ENCODE measurements at places on chromosomes 16 and 17.

GRCh38 chr17:80749611-80750010 is 205.0 kb downstream of the RPTOR start:
- DNase-seq, result no peak

DNA sequence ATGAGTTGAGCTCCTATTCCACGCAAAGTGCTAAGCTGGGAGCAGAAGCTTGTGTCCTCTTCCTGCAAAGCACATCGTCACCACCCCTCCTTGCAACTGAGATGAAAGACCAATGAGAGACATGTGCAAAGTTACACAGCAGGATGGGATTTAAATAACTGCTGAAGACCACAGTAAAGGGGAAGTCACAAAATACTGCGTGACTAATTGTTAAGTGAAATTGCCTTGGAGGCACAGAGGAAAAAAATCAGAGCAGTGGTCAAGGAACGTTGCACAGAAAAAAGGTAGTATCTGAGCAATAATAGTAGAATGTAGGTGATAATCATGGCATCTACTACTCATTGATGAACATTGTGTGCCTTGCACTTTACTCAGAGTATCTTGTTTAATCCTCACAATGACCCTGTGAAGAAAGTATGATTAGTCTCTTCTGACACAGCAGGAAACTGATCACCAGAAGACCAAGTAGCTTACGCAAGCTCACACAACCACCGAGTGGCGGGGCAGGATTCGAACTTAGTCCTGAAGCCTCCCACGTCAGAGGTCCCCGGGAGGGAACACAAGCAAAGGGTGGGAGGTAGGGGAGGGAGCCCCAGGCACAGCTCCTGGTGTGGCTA is 15.4 kb upstream of the MYO18A start:
- DNase-seq, result no peak

DNA sequence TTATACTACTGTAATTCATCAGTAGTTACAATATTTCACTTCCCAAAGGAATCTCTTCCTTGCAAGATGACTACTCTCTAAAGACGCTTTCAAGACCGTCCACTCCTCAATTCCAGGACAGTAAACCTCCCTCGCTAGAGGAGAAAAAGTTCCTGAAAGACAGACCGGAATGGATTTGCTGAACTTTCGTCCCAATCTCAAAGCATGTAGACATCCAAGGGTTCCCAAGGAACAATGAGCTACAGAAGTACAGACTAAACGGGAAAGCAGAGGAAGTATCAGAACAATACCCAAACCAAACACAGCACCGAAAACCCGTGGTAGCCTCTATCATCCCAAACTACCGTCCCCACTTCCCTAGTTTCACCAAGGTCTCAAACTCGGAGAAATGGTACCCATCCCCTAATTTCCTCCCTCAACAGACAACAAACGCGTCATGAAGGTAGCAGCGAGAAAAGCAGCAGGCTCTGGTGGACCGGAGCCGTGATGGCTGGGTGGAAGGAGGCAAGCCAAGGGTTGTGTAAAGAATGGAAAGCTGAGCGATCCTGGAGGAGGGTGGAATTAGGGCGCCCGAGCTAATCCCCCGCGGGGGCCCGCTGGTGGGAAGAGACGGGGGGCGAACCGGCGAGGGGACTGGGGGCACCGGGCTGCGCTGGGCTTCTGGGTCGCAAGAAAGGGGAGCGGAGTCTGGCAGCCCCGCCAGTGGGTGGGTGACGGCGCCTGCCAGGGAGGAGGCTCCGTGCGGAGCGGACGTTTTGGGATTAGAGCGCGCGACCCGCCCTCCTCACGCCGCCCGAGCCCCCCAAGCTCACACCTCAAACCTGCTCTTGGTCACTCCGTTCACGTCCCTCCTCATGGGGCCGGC is 647 bp downstream of the FBXL20 start:
- DNase-seq, result no peak

GRCh38 chr16:50627419-50627818 is 53.7 kb downstream of the SNX20 start:
- peak; percentile 44 for DNase-seq

- DNase-seq, result no peak
Measured at GRCh38 chr17:45429339-45430005, 3.2 kb downstream of the ARHGAP27 start.

- DNase-seq, result peak; percentile 62
Measured at GRCh38 chr17:82497483-82498405, 21.8 kb upstream of the FOXK2 start.

GRCh38 chr17:12644623-12645022 is 21.1 kb upstream of the MYOCD start:
- DNase-seq, result no peak

GRCh38 chr17:74805591-74805991 is 29.4 kb upstream of the NAT9 start:
- DNase-seq, result no peak

DNA sequence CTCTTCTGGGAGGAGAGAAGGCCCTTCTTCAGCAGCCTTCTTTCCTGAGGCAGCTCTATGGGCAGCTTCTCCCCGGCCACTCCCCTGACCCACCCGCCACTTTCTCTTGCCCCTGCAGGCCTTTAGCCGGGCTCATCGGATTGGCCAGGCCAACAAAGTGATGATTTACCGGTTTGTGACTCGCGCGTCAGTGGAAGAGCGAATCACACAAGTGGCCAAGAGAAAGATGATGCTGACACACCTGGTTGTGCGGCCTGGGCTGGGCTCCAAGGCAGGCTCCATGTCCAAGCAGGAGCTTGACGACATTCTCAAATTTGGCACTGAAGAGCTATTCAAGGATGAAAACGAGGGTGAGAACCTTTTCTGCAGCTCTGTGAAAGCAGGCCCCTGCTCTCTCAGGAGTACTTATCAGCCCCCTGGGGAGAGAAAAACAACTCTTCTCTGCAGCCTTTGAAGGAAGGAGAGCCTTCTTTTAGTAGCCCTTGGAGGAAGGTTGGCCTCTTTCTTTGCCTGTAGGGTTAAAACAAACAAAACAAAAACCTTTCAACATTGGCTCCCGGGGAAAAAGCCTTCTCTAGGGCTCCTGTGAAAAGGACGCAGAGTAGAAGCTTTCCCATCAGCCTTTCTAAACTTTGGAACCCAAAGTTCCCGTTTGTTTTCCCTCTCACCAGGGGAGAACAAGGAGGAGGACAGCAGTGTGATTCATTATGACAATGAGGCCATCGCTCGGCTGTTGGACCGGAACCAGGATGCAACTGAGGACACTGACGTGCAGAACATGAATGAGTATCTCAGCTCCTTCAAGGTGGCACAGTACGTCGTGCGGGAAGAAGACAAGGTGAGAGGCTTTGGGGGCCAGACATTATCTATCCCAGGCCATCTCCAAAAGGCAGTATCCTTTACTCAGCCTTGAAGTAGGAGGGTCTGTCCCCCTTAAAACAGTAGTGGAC is 12.7 kb downstream of the RNF227 start:
- DNase-seq, result no peak

- peak; percentile 72 for DNase-seq
Measured at GRCh38 chr16:21645261-21645721, 7.1 kb downstream of the IGSF6 start.

DNA sequence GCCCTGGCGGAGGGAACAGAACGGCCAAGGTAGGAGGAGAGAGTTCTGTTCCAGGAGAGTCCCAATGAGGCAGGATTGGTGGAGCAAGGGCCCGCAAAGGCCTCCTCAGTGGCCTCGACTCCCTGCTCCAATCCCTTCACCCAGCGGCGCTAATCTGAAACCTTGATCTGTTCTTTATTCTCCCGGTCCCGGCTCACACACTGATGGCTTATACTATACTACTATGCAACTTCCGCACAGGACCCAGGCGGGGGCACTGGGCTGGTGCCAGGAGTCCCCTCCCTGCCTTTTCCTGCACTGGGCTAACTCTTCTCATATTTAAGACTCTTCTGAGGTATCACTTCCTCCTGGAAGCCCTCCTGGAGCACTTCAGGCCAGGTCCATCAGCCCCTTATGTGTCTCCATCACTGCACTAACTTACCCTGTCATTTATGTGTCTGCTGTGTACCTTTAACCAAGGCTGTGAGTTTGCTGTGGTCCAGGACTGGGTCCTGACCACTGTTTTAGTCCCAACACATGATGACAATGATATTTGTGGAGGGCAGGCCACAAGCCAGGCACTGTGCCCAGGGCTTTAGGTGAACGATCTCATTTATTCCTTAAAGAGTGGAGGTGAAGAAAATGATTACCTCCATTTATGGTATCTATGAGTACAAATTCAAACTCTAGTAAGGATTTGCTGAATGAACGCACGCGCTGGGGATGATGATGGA is 6.8 kb downstream of the CCDC102A start:
- peak; percentile 6 for DNase-seq

DNA sequence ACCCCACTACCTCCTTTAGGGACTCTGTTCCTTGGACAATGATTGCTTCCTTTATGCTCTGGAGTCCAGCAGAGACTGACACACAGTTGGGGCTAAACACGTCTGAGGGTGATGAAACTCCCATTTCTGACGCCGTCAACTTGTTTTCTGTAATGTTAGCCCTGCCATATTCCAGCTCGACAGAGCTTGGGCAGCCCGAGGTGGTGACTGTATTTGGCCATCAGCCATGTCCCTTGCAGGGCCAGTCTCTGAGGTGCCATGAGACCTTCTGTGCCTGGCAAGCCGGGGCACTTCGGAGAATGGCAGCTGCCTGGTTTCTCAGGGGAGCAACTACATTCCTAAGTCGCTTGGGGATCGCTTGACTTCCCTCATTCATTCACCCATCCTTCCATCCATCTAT is 278.9 kb upstream of the TNRC6C start:
- DNase-seq, result no peak

DNA sequence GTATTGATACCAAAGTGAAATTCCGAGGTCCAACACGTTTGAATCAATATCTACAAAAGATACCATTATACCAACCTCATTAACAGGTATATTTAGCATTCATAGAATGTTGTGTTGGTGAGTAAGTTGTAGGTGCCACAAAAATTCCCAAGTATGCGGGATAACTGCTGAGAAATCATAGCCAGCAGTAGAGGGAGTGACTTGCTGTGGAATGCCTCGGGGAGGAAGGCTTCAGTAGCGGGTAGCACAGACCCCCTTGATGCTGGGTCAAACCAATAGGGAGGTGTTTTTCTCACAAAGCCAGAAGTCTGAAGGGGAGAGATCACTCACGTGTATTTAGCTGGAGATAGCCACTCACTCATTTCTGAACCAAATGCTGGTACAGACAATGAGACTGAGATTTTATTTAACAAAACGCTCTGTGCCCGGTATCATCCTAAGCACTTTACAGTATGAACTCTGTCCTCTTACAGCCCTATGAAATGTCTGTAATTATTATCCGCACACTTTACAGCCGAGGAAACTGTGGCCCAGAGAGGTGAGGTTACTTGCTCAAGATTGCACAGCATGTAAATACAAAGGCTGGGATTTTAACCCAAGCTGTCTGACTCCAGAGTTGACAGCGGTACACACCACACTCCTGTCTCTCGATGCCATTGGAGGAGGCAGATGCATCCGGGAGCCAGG is 23.1 kb downstream of the HSBP1 start:
- no peak for DNase-seq

- DNase-seq, result peak; percentile 65
Measured at GRCh38 chr16:79089735-79090284, 510.7 kb downstream of the MAF start.

DNA sequence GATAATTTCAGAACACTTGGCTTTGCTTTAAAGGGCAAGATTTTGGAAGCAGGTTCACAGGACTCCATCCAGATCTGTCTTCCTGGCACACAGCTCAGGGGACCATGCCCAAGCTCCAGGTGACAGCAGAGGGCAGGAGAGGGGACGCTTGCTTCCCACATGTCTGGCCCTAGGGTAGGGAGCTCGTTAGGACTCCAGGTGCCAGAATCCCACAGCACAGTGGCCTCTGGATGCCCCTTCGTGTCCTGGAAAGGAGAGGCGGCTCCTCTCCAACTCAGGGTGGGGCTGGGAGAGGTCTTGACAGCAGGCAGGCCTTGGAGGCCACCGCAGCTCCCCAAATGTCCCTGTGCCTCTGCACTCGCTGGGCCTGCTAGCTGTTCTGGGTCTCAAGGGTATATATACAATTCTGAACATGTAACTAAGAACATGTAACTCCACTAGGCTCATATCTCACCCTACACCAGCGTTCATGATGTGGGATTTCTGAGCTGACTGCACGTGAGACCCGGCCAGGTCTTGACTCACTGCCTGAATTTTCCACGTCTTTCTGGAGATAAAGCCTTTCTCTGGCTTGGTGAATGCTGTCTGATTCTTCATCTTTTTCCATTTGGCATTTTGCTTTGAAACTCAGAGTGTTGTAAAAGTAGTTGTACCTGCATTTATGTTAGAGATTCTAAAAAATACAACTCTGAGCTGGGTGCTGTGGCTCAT is 52.8 kb downstream of the MARCHF10 start:
- DNase-seq, result no peak

DNA sequence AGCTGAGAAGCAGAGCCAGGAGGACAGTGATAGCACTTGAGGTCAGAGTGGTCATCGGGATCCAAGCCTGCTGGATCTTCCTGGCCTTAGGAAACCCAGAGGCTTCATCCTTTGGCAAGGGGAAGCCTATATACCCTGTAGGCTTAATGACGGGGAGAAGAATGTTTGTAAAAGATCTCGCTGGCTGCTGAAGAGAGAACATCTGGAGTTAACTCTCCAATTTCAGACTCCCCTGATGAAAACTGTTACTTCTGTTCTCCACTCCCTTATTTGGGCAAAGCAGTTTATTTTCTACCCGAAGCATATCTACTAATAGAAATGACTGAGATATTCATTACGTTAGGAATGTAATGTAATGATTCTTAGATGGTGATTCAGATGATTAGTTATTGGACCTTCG is 487.0 kb downstream of the CDH13 start:
- DNase-seq, result no peak

DNA sequence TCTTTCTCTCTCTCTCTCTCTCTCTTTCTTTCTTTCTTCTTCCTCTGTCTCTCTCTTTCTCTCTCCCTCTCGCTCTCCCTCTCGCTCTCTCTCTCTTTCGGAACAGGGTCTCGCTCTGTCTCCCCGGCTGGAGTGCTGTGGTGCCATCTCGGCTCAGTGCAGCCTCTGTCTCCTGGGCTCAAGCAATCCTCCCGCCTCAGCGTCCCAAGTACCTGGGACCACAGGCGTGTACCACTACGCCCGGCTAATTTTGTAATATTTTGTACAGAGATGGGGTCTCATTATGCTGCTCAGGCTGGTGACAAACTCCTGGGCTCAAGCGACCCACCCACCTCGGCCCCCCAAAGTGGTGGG is 12.7 kb upstream of the KLHDC4 start:
- DNase-seq, result no peak

DNA sequence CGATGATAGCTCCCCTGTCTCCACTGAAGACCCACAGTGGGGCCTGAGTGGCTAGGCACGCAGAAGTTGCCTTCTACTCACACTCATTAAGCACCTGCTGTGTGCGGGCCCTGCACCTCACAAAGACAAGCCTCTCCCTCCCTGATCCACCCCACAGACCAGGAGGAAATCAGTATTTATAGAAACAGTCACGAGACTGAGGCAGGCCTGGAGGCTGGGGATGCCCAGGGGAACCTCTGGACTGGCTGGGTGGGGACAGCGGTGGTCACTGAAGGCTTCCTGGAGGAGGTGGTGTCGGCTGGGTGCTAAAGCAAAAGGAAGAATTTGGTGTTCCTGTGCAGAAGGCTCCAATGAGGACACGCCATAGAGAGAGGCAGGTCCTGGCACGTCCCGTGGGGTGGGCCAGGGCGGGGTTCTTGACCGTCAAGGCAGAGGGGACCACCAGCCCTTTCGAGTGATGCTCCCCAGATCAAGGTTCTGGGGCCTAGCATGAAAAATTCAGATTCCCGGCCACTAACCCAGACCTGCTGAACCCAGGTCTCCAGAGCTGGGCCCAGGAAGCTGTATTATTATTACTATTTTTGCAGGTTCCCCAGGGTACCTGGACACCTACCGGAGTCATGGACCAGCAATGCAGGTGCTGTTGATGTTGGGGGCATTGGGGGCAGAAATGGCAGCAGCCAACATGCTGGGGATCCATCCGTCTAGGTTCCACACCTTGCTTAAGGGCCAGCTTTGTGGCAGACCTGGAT is 23.0 kb downstream of the PPL start:
- DNase-seq, result no peak

All from CD4-positive, alpha-beta T cell treated with Interleukin-21 for 1 hour (primary cell).